ENCODE measurements at places on chromosomes 12 and 14.
A peak's percentile ranks its signal among the peaks of the same experiment; 100 is the strongest.

GRCh38 chr12:34526946-34527345 lies 504.6 kb downstream of the ALG10 start:
- no peak for DNase-seq

DNA sequence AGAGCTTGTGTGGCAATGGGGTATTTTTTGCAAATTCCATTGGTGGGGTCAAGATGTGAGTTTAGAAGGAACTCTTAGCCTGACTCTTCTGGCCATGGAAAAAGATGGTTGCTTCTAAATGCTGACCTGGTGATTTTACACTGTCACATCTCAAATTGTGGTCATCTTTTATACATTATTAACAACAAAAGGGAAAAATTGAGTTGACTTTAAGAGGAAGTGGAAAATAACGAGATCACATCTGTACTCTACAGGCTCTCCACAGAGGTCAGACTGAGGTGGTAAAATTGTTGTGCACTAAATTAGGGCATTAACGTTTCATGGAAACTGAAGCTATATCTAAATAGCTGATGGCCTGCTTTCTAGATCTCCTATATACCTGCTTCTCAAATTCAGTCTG lies 44.7 kb downstream of the PTPN11 start:
- peak; percentile 25 for DNase-seq

GRCh38 chr14:77327111-77327510 lies 6.3 kb downstream of the GSTZ1 start:
- no peak for DNase-seq

DNA sequence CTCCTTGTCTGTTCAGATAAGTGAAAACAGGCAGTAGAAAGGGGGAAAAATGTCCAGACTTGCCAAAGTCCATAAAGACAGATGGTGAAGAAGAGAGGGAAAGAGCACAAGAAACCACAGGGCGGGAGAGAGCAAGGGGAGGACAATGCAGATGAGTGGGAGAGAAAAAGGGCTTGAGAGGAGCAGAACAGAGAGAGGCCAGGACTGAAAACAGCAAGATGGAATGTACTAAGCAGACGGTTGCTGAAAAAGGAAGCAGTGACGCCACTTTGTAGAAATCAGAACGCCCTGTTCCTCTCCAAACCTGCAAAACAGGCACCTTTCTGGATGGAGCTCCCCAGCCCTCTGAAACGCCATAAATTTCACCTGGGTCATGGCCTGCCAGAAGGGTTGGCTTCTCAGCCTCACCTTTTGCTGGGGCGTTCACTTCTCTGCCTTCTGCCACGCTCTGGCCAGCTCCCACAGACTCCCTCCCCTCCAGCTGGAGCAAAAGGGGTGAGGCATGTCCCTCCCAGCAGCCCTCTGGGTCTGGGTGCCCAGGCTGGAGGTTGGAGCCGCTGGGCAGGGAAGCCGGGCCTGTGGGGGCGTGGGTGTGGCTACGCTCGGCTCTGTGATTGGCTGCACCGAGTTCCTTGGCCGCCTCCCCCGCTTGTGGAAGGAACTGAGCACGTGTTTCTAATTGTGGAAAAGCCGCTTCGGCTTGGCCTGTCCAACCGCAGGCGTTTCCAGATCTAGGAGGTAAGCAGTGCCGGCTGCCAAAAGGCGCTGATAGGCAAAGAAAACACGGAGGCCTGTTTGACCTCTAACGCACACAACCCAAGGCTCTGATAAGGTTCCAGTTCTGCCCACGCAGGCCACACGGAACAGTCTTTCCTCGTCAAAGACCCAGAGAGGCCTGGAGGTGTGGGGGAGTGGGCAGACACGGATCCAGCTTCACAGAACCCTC lies 29.3 kb downstream of the SLC7A8 start:
- no peak for DNase-seq

Measured in hematopoietic multipotent progenitor cell (in vitro differentiated cells).